Brain pericyte (primary cell): ENCODE measurements at places on chromosomes 1 and 21.

- no peak for DNase-seq
These were observed 118.6 kb downstream of the SYF2 start for GRCh38 chr1:25113731-25114130.

DNA sequence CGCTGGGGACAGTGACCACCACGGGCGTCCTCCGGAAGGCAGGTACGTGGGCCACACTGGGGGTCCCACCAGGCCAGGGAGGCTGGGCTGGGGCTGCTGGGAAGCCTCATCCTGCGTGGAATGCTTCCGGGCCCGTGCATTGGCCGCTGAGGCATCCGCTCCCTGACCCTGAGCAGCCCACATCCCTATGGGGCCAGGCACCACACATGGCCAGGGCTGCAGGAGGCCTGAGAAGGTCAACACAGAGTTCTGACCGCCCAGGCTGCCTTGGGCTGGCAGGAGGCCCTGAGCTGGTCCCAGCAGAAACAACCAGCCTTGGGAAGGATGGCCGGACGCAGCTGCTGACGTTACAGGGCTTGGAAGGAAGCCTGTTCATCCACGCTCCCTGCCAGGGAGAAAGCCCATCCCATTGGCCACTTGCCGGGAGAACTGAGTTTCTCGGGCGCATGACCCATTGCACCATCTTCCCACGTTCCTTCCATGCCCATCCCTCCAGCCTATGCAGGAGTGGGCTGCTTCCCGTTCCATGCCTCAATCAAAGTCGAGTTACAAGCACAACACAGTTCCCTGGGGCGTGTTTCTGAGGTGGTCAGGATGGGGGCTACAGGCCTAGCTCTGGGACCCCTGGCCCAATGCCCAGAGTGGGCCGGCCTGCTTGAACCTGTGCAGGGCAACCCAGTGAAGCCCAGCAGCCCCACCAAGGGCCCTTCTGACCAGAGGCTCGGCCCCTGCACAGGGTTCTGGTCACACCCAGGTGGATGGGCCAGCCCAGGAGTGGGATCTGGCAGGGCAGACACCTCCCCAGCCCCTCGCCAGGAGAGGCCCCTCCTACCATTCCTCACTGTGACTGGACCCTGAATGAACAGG lies 31.7 kb downstream of the TRIM11 start:
- DNase-seq = peak; percentile 98

DNA sequence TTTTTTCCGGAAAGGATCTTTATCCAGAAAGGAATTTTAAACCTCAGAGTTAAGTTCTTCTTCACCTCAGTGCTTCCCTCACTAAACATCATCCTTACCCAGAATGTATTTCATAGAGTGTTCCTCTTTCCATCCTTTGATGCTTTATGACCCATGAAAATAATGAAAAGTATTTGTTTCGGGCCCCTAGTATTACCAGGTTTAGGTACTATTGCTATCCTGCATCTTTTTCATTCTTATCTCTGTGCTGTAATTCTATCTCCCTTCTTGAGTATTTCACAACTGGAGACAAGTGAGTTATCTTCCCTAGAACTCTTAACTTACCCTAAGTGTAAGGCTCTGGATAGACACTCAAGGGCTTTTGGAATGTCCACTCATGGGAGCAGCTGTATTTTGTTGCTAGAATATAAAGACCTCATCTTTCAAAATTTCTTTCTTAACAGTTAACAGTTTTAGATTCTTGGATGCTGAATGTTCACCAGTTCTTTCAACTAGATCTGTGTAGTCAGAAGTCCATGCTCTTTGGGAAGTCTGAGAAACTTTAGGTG lies 26.2 kb downstream of the UCK2 start:
- no peak for DNase-seq

DNA sequence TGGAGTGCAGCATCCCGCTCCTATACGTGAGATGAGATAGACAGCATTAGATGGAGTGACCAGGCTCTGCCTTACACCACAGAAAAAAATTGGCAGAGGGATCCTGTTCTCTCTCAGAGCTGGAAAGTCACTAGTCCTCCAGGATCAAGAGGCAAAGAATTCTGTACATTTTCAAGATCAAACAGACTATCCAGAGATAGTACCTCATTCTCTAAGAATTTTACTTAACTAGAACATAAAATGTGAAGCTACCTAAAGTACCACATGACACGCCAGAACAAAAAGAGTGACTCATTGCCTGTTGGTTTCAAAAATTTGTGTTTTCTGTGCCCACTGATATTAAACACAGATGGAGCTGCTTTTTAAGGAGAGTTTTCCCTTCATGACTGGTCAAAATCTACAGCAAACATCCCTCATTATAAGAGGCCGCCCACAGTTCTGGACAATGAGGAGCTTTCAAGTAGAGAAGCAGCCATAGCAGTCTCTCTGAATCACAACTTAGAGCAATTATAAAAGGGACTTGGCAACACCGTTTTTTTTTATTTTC lies 32.3 kb downstream of the CD160 start:
- DNase-seq = peak; percentile 34

GRCh38 chr1:228977307-228977706 lies 242.0 kb downstream of the RHOU start:
- DNase-seq = no peak

- DNase-seq = no peak
These were observed 53.3 kb upstream of the POGK start for GRCh38 chr1:166785987-166786386.

DNA sequence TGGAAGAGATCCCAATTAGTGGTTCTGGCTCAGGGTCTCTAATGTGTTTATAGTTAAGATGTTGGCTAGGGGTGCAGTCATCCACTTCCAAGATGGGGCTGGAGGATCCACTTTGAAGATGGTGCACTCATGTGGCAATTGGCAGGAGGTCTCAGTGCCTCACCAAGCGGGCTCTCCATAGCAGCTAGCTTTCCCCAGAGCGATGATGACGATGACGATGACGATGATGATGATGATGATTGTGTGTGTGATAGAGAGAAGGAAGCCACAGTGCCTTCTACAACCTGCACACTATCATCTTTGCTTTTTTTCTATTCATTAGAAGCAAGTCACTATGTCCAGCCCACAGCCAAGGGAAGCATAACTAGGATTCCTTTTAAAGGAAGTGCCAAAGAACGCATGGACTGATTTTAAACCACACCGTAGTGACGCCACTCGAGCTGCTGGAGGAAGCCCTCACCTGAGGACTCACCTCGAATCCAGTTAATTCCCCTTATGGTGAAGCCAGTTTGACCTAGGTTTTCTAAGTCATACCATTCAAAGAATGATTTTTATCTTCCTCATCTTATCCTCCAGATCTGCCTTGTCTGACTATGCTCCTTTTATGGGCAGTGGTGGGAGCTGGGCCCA lies 49.4 kb downstream of the SRRM1 start:
- no peak for DNase-seq

- DNase-seq = no peak
These were observed 734.3 kb downstream of the ADGRL2 start for GRCh38 chr1:82534996-82535395.

DNA sequence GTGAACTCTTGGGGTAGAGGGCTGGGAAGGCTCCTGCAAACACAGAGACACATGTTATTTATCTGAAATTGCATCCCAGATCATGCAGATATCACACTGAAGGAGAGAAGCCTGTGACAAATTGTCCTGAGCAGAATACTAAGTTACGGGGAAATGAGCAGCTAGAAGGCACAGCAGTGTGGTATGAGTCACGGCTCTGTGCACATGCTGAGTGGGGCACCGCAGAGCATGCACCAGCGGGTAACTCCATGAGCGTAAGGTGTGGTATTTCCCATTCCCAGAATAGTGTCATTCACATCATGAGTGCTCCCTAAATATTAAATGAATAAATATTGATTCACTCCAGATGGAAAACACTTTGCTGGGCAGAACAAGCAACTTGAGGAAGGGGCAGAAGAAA lies 21.3 kb upstream of the FCRL2 start:
- no peak for DNase-seq

DNA sequence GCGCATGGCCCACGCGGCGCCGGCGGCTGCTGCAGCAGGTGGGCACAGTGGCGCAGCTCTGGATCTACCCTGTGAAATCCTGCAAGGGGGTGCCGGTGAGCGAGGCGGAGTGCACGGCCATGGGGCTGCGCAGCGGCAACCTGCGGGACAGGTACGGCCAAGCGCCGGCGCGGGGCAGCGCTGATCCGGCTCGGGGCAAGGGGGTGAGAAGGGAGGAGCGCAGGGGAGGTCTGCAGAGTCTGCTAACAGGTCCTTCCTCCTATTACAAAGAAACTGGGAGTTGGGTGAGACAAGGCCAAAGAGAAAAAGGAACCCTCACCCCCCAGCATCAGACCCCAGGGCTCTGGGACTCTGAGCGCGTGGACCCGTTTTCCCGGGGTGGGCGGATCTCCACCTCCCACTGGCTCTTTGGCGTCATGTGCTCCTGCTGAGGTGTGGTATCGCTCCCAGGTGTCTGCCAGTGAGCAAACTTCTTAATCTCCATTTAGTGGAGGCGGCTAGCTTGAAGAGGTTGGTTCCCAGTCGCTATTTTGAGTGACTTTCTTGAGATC lies 431 bp downstream of the MTARC1 start:
- DNase-seq = no peak

DNA sequence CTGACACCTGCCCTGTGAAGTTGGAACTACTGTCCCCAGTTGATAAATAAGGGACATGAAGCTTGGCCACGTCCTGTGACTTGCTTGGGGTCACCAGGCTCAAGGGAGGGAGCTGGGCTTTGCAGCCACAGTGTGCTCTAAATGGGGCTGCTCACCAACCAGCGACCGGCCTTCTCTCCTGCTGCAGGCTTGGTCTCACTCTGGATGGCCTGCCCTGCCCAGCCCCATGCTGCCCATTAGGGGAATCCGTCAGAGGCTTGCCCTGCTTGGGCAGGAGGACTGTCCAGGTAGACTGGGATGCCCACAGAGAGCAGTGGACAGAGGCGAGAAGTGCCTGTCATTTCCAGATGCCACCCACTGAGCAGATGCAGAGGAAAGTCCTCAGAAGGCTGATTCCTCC lies 1.2 kb upstream of the CENPS start:
- DNase-seq = no peak

- no peak for DNase-seq
These were observed 721.9 kb upstream of the ADAMTS5 start for GRCh38 chr21:27688773-27689172.

- no peak for DNase-seq
These were observed 546 bp downstream of the ELOVL1 start for GRCh38 chr1:43367026-43367903.

- DNase-seq = no peak
These were observed 33.0 kb upstream of the HSD17B7 start for GRCh38 chr1:162757476-162757875.

- no peak for DNase-seq
These were observed 59.6 kb downstream of the ZNF678 start for GRCh38 chr1:227622739-227623475.
